ENCODE measurements at places on chromosomes 1 and 21. TPM values are rescaled to one million over a fixed set of nuclear protein-coding genes. Genes with fewer than 3 reads are reported as not detected.
A peak's percentile ranks its signal among the peaks of the same experiment; 100 is the strongest.

DNA sequence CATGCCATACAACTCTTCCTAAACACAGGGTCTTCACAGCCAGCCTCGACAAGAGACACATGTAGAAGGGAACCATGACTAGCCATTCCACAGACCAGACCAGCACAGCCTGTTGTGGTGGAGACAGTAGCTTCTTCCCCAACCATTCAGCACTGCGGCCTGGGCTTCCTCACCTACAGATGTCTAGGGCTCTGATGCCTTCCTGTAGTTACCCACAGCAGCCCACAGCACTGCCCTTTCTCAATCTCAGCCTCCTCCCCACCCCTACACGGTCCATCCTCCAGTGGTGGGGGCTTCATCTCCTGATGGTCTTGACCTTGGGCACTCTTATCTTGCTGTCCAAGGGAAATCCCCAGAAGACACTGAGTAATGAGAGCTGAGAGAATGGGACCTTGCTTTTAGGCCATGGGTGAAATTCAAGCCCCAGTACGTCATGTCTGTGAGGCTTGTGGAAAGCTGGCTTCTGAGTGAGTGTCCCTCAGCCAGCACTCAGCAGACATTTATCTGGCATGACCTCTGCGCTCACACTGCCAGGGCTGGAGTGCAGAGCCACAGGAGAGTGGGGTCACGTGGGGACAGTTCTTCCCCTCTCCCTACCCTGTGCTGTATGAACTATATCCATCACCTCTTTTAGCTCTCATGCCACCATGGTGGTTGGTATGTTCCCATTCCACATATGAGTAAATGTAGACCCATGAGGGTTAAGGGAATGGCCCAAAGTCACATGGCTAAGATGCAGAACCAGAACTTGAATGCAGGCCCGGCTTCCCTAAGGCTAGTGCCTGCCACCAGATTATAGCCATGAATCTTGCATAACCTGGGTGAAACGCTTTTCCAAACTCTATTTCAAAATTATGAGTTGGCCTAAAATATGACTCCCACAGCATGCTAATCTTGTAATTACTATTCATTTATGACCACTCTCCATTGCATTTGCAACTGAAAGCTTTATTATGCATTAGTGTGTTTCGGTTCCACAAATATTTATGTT, 104.7 kb downstream of the HIVEP3 start:
- H3K4me1 ChIP-seq: peaks cover 31% of the 10 kb centered on the region
- no peaks in the 10 kb centered on the region for H3K36me3 ChIP-seq
- no peaks in the 10 kb centered on the region for H3K27me3 ChIP-seq
- DNase-seq: peak; percentile 90
- H3K4me3 ChIP-seq: no peak overlapping the region
- H3K27ac ChIP-seq: peak overlapping the region; percentile 73

GRCh38 chr1:243705585-243705984, 144.5 kb downstream of the AKT3 start:
- H3K27me3 ChIP-seq: no peaks in the 10 kb centered on the region
- no peak overlapping the region for H3K4me3 ChIP-seq
- no peaks in the 10 kb centered on the region for H3K36me3 ChIP-seq
- DNase-seq: no peak
- H3K4me1 ChIP-seq: peaks cover 2% of the 10 kb centered on the region
- H3K27ac ChIP-seq: no peak overlapping the region

DNA sequence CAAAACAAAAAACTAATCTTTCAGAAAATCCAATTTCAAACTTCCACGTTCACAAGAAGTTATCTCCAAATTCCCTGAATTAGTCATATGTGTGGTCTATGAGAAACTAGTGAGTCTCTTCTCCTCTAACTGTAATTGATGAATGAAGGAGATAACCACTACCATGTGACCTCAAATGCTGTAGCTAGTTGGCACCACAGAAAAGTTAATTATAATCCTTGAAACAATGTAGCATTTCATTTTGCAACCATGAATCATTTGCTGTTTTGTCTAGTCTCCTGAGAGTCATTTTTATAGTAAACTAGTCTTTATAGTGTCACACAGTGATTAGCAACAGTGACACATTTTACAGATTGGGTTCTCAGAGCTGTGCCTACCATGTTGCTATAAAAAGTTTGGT, 287.5 kb downstream of the LRRIQ3 start:
- H3K27ac ChIP-seq: no peak overlapping the region
- H3K27me3 ChIP-seq: no peaks in the 10 kb centered on the region
- H3K36me3 ChIP-seq: no peaks in the 10 kb centered on the region
- no peak for DNase-seq

DNA sequence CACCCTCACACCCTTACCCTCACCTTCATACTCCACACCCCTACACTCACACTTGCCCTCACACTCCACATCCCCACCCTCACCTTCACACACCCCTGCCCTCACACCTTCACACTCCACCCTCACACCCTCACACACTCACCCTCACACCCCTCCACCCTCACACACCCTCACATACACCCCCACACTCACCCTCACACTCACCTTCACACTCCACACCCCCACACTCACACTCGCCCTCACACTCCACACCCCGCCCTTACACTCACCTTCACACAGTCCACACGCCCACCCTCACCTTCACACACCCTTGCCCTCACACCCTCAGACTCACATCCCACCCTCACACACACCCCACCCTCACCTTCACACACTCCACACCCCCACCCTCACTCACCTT, 43.6 kb upstream of the EDN2 start:
- no peaks in the 10 kb centered on the region for H3K27me3 ChIP-seq
- H3K36me3 ChIP-seq: no peaks in the 10 kb centered on the region
- DNase-seq: no peak
- H3K4me1 ChIP-seq: no peaks in the 10 kb centered on the region
- no peak overlapping the region for H3K4me3 ChIP-seq
- no peak overlapping the region for H3K27ac ChIP-seq

GRCh38 chr1:1208713-1209433, 2.5 kb upstream of the TNFRSF18 start:
- peaks cover 35% of the 10 kb centered on the region for H3K27me3 ChIP-seq
- H3K27ac ChIP-seq: no peak overlapping the region
- no peak overlapping the region for H3K4me3 ChIP-seq
- H3K36me3 ChIP-seq: no peaks in the 10 kb centered on the region
- peaks cover 6% of the 10 kb centered on the region for H3K4me1 ChIP-seq

- DNase-seq: no peak
- no peak overlapping the region for H3K27ac ChIP-seq
- no peak overlapping the region for H3K4me3 ChIP-seq
- H3K27me3 ChIP-seq: no peaks in the 10 kb centered on the region
- H3K4me1 ChIP-seq: peaks cover 7% of the 10 kb centered on the region
- H3K36me3 ChIP-seq: no peaks in the 10 kb centered on the region
Observed at GRCh38 chr1:11657654-11658053, 3.0 kb downstream of the FBXO44 start.

DNA sequence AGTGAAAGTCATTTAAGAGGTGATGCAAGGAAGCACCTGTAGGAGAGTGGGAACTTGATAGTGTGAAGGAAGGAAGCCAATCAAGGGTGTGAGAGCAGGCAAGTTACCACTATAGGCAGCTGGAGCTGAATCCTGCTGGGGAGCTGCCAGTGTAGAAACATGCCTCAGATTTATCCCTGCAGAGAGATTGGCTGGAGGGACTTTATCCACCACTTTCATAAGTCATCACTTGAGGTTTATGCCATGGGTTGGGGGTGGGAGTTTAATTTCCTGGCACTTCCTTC, 443.6 kb downstream of the PLPP3 start:
- no peak overlapping the region for H3K4me3 ChIP-seq
- no peaks in the 10 kb centered on the region for H3K36me3 ChIP-seq
- H3K27me3 ChIP-seq: no peaks in the 10 kb centered on the region

DNA sequence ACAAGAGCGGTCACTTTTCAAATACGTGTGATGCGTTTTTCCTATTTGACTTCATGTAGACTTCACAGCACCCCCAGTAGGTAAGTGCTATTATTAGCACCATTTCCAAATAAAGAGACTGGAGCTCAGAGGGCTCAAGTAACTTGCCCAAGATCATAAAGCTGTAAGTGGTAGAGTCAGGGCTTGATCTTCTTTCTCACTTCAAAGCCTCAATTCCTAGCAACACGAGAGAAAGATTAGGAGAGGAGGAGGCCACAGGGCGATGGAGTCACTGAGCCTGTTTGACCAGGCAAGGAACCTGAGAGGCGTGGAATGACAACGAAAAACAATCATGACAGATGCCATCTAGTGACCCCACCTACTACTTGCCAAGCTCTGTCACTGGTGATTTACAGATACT, 181.0 kb downstream of the FOXD2 start:
- H3K36me3 ChIP-seq: no peaks in the 10 kb centered on the region
- H3K27me3 ChIP-seq: no peaks in the 10 kb centered on the region
- no peak overlapping the region for H3K27ac ChIP-seq
- no peak overlapping the region for H3K4me3 ChIP-seq
- H3K4me1 ChIP-seq: peaks cover 37% of the 10 kb centered on the region

Gene ITLN2
- total RNA-seq: not detected

GRCh38 chr1:37471345-37472231, 2.8 kb upstream of the ZC3H12A start:
- peak; percentile 79 for DNase-seq
- no peaks in the 10 kb centered on the region for H3K27me3 ChIP-seq
- H3K36me3 ChIP-seq: no peaks in the 10 kb centered on the region
- peak overlapping the region; percentile 89 for H3K27ac ChIP-seq
- H3K4me3 ChIP-seq: peak overlapping the region; percentile 21
- H3K4me1 ChIP-seq: peaks cover 40% of the 10 kb centered on the region

Gene OR2L8
- total RNA-seq: not detected

Gene CHAF1B
- 20.2 TPM for total RNA-seq

DNA sequence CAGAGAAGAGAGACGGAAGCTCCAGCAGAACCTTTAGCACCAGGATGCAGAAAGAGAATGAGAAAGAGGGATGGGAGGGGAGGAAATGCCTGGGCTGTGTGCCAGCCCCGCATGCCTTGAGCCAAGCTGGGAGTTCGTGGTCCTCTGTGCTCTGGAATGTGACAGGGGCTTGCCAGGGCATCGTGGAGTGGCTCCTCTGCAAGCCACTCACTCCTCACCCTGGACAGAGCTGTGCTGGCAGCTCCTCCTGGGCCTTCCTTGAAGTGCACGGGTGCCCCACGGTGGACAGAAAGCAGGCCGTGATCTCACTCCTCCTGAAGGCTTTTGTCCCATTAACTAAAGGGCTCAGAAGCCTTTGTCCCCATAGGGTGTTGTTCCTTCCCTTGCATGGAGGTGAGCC, 34.8 kb upstream of the PRELP start:
- H3K27me3 ChIP-seq: no peaks in the 10 kb centered on the region
- DNase-seq: peak; percentile 47
- no peaks in the 10 kb centered on the region for H3K4me1 ChIP-seq
- H3K36me3 ChIP-seq: no peaks in the 10 kb centered on the region
- H3K4me3 ChIP-seq: no peak overlapping the region
- no peak overlapping the region for H3K27ac ChIP-seq

Gene TRIM45
- 2.4 TPM for total RNA-seq

DNA sequence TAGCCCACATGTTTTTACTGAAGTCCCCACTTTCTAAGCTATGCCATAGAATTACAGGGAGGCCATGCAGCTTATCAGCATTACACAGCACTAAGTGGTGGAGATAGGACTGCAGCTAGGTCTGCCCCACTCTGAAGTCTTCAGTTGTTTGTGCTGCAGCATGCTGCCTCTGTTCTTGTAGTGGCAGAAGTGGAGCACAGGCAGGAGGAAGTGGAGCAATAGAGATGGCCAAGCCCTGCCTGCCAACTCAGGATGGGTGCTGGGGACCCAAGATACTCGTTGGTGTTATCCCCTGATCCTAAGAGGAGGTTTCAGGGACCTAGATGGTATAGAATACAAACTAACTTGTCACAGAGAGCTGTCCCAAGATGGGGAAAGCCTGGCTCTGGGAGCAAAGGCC, 12.9 kb downstream of the MRPL37 start:
- peaks cover 6% of the 10 kb centered on the region for H3K36me3 ChIP-seq
- no peaks in the 10 kb centered on the region for H3K4me1 ChIP-seq
- no peak overlapping the region for H3K27ac ChIP-seq

- no peak for DNase-seq
- no peaks in the 10 kb centered on the region for H3K4me1 ChIP-seq
- H3K4me3 ChIP-seq: no peak overlapping the region
- no peaks in the 10 kb centered on the region for H3K36me3 ChIP-seq
- H3K27ac ChIP-seq: no peak overlapping the region
Observed at GRCh38 chr1:205466595-205467220, 10.9 kb upstream of the BLACAT1 start.

DNA sequence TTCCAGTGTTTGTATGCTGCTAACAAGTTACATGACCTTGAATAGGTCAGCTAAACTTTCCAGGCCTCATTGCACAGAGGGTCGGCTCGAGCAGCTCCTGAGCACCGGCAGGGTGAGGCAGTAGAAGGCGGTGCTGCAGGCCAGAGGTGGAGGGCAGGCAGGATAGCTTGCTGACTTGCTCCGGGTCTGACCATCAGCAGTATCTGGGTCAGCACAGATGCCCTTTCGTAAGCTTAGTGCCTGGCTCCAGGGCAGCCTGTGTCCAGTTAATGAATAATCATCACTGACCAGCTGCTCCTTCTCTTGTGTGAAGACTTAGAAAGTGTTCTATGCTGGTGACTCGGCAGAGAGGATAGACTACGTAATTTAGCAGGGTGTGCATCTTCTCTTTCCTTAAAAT, 6.9 kb downstream of the MAPKAPK2 start:
- peaks cover 100% of the 10 kb centered on the region for H3K4me1 ChIP-seq
- peak overlapping the region; percentile 97 for H3K27ac ChIP-seq
- DNase-seq: peak; percentile 73
- no peaks in the 10 kb centered on the region for H3K27me3 ChIP-seq

Gene MRPL24
- 100 TPM for total RNA-seq

Gene RHBDL2
- total RNA-seq: not detected

DNA sequence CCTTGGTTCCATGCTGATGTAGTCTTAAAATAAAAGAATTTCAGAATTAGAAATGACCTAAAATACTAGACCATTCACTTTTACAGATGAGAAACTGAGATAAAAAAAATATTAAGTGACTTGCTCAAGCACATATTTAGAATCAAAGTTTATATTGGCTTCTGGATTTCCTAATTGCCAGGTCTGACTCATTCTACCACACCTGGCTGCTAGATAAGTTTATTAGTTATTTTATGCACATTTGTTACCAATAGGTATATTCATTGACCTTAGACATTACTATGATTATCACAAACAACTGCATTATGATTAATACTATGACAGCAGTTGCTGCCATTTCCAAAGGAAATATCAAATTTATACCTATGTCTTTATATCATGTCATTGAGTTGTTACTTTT, 497.5 kb downstream of the RWDD3 start:
- no peak for DNase-seq
- H3K27ac ChIP-seq: no peak overlapping the region
- H3K27me3 ChIP-seq: no peaks in the 10 kb centered on the region
- no peaks in the 10 kb centered on the region for H3K4me1 ChIP-seq
- H3K36me3 ChIP-seq: no peaks in the 10 kb centered on the region
- no peak overlapping the region for H3K4me3 ChIP-seq

- no peaks in the 10 kb centered on the region for H3K36me3 ChIP-seq
- DNase-seq: no peak
- H3K27ac ChIP-seq: no peak overlapping the region
- H3K27me3 ChIP-seq: no peaks in the 10 kb centered on the region
Observed at GRCh38 chr1:42000766-42001165, 82.0 kb upstream of the HIVEP3 start.

GRCh38 chr1:10908266-10908665, 104.2 kb upstream of the TARDBP start:
- H3K27me3 ChIP-seq: no peaks in the 10 kb centered on the region
- H3K4me1 ChIP-seq: no peaks in the 10 kb centered on the region
- no peak overlapping the region for H3K4me3 ChIP-seq
- no peak overlapping the region for H3K27ac ChIP-seq
- H3K36me3 ChIP-seq: no peaks in the 10 kb centered on the region

- no peaks in the 10 kb centered on the region for H3K4me1 ChIP-seq
- no peak for DNase-seq
- no peaks in the 10 kb centered on the region for H3K36me3 ChIP-seq
- H3K4me3 ChIP-seq: no peak overlapping the region
- H3K27ac ChIP-seq: no peak overlapping the region
Observed at GRCh38 chr1:223276029-223276428, 87.9 kb downstream of the SUSD4 start.
